ENCODE measurements at places on chromosomes 7 and 10. TPM values are rescaled to one million over a fixed set of nuclear protein-coding genes. Genes with fewer than 3 reads are reported as not detected.

Gene FAM131B
- 1.1 TPM for total RNA-seq

Gene SPDYE2
- not detected for total RNA-seq

Gene OPN1SW
- not detected for total RNA-seq

Gene ABCB1
- 2.4 TPM for total RNA-seq

Gene AHCYL2
- total RNA-seq = 7.3 TPM

Gene CTNNA3
- total RNA-seq = not detected

Gene TEX47
- total RNA-seq = not detected

Gene CHRM2
- total RNA-seq = 20.8 TPM

Gene PON1
- not detected for total RNA-seq

Gene GRM3
- not detected for total RNA-seq

Gene GIMAP7
- total RNA-seq = not detected

Gene RPEL1
- not detected for total RNA-seq

Gene GJD4
- not detected for total RNA-seq

Gene MUC3A
- total RNA-seq = not detected

Gene GHRHR
- total RNA-seq = not detected

Gene C10orf71
- total RNA-seq = not detected

Gene PRSS37
- not detected for total RNA-seq

Gene RBP4
- total RNA-seq = not detected

Gene ADARB2
- total RNA-seq = not detected

Gene ETV1
- total RNA-seq = 52.7 TPM

Gene SPAG6
- not detected for total RNA-seq

Gene COBL
- total RNA-seq = not detected

Gene CYP3A7
- total RNA-seq = not detected

Gene HOXA5
- total RNA-seq = under 0.01 TPM

Gene ZNF503
- total RNA-seq = 8.3 TPM

Gene PDE1C
- total RNA-seq = 0.22 TPM

Gene NANOS1
- 0.66 TPM for total RNA-seq

Gene CEP55
- 1.3 TPM for total RNA-seq

Gene MPLKIP
- total RNA-seq = 9.6 TPM

Gene SPDYE3
- total RNA-seq = not detected

Gene SDK1
- total RNA-seq = 1.1 TPM

Gene MYO3A
- not detected for total RNA-seq

Gene C10orf62
- total RNA-seq = not detected

Gene PDSS1
- 9.6 TPM for total RNA-seq

Gene LBX1
- total RNA-seq = not detected

Gene ZNF425
- 1.6 TPM for total RNA-seq

Gene TMEM106B
- total RNA-seq = 91.8 TPM

Gene SLC18A3
- not detected for total RNA-seq

Gene CTTNBP2
- not detected for total RNA-seq

Gene SLC29A3
- total RNA-seq = 1.3 TPM

Gene UNCX
- not detected for total RNA-seq

Gene ASB10
- not detected for total RNA-seq

Gene ADAM22
- 0.86 TPM for total RNA-seq

Gene DNA2
- 2.8 TPM for total RNA-seq

Gene FAM25C
- total RNA-seq = not detected

Data from placental pericyte (primary cell).